NCI-H345 (cell line): ENCODE measurements at places on chromosomes 6 and 20.

DNA sequence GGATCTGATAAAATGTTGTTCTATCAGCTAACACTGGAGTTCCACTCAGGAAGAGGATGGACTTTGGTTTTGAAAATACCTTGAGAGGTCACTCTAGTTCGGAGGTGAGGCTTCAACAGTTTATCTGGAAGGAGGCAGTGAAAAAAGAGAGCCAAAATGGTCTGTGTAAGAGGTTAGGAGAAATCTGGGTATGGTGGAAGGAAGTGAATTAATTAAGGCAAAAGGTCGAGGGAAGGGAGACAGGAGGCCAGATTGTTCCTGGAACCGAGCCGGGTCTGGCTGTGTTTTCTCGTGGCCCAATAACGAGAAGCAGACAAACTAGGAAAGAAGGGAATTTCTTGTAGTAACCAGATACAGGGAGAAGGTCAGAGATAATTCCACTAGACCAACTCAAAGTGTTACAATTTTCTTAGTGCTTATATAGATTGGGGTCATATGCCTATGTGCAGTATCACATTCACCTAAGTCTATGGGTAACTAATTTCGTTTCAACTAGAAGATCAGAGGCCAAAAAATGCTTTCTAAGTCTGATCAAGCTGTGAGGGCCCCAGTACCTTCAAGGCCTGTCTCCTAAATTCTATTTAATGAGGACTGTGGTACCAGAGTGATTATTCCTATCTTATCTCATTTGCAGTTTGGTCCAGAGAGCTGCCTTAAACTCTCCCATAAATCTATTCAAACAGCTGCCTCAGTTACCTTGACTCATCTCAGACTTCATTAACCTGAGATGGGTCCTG lies 96.0 kb upstream of the SNX9 start:
- DNase-seq: no peak

- DNase-seq: no peak
Measured at GRCh38 chr6:139905404-139906052, 531.1 kb upstream of the CITED2 start.

- peak; percentile 67 for DNase-seq
Measured at GRCh38 chr6:170292407-170293158, 1.7 kb upstream of the DLL1 start.

DNA sequence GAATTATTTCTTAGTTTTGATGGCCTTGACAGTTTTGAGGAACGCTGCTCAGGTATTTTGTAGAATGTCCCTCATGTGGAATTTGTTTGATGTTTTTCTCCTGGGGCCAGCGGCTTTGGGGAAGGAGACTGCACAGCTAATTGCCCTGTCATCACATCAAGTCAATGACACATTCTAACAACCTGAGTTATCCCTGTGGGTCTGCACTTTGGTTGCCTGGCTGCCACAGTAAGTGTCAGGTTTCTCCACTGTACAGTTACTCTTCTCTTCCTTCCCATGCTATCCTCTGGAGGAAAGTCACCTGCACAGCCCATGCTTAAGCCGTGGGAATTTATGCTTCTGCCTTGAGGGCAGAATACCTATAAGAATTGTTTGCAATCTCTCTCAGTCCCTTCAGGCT lies 1.4 kb upstream of the TREML4 start:
- DNase-seq: no peak

GRCh38 chr6:89793586-89793985 lies 26.0 kb downstream of the MDN1 start:
- no peak for DNase-seq

- DNase-seq: no peak
Measured at GRCh38 chr20:58496429-58496769, 18.8 kb downstream of the APCDD1L start.

GRCh38 chr6:27768556-27768955 lies 143.6 kb downstream of the OR2B2 start:
- no peak for DNase-seq

DNA sequence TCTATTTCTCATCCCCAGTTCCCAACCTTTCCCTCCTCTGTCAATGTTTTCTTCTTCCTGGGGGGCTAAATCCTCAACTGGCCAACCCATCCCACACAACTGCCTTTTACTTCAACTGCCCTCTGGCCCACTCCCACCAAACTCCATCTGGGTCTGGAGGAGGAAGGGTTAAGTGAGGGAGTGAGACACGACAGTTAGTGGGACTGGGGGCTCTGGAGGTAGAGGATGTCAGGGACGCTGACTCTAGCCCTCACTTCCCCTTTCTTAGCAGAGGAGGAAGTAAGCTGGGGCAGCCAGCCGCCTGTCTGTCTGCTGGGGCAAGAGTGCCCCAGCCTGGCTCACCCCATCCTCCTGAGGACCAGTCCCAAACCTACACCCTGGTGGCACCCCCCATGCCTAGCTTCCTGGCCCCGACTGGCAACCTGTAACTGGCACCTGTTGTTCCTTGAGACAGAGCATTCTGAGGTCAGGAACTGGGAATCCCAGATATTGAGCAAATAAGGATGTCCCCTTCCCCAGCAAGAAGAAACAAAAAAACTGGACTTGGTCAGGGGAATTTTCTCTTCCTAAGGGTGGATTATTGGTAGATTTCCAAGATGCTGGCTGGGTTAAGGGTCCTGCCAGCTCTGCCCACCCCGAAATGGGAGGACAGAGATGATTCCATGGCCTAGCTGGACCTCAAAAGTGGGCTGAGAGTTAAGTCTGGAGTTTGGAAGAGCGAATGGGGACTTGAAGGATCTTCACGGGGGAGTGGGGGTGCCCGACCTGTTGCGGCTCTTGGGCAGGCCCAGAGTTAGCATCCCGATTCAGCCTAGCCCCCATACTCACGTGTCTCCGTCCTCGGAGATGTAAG lies 971 bp downstream of the NFKBIE start:
- DNase-seq: no peak

DNA sequence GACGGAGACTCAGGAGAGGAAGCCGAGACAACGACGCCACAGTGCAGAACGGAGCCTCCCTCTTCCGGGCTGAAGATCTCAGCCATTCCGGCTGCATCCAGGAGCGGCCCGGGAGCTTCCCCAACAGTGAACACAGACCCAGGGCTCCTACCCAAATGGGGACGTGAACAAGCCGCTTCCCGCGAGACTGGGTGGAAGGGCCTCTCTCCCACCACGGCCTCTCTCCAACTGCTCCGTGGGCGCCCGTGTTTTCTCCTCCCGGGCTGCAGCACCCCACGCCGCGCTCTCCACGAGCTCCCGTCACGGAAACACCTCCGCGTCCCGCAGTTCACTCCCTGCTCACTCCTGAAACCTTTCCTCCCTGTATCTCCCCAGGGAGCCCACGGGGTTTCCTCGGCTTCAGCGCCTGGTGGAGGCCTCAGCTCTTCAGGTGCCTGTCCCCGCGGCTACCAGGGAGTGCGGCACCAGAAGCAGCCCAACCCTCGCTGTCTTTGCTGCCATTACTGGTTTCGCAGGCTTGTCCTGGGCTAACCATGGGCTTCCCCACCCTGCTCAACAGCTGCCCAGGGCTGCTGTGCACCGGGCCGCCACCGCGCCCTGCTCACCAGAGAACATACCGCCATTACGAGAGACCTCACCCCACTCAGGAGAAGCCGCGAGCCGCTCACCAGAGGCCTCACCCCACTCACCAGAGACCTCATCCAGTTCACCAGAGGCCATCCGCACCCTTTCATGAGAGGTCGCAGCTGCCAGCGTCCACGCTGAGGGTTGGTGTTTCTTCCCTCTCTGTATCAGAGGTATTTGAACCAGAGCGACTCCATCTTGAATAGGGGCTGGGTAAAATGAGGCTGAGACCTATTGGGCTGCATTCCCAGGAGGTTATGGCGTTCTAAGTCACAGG lies 922.8 kb downstream of the QKI start:
- DNase-seq: no peak

- DNase-seq: no peak
Measured at GRCh38 chr6:53268858-53269608, 79.7 kb downstream of the ELOVL5 start.

GRCh38 chr20:63009045-63009961 lies 2.5 kb upstream of the BHLHE23 start:
- DNase-seq: peak; percentile 85

DNA sequence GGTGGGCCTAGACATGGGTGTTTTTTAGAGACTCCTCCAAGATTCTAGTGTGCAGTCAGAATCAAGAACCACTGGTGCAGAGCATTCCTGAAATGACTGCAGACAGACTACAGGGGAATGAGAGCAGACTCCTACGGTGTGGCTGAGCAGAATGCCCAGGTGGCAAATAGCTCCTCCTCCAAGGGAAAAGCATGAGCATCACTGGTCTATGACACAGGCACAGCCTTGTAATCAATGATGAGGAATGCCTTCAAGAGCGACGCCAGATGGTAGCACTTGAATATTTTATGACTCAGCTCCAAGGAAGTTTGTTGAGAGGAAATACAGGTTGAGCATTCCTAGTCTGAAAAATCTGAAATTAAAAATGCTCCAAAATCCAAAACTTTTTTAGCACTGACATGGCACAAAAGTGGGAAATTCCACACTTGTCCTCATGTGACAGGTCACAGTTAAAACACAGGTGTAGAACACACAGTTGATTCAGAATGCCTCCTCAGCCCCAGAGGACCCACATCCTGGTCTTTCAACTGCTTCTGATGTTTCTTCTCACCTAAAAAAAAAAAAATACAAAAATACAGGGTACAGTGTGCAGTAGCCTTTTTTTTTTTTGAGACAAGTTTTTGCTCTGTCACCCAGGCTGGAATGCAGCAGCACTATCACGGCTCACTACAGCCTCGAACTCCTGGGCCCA lies 10.6 kb upstream of the FAM8A1 start:
- no peak for DNase-seq

DNA sequence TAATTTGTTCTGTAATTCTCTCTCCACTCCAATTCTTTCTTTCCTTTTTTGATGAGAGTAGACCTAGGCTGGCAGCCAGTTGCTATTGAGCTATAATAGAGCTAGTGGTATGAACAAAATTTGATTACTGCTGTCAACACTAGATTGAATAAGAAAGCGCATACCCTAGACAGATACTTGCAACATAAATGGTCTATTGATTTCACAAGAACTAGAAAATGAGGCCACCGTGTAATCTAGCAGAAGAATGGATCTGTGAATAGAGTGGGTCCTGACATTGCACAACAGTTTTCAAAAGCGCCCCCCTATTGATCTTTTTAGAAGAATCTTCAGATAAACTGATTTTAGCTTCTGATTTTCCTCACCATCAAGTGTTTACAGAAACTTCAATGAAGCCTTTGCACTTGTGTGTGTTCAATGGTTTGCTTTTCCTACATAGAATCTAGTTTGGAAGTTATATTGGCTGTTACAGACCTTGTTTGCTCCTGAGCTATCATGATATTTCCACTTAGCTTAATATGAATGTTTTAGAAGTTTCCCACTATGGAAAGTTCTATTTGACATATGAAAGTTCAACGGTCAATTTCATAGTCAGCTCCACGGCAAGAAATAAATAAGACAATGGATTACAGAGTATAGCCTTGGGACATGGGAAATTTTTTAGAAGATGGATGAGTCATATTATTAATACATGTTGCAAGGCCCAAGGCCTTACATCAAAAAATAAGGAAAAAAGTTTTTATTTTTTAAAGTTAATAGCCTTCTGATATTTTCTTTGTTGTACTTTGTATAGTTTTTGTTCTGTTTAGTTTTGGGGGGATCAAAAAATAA lies 55.6 kb downstream of the UTRN start:
- no peak for DNase-seq

DNA sequence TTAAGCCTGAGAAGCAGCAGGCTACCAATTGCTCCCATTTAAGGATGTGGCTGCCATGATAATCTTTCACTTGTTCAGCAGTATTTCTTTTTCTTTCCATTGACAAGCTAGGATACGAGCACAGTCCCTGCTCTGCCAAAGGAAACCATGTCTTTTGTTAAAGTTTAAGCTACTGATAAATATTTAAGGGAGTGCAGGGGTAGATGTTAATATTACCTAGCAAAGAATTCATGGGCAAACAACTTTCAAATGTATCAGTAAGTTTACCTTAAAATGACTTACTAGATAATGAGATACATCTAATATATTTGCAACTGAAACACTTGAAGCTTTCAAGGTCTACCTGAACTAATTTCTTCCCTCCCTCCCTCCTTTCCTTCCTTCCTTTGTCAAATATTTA lies 77.3 kb downstream of the OPN5 start:
- no peak for DNase-seq

DNA sequence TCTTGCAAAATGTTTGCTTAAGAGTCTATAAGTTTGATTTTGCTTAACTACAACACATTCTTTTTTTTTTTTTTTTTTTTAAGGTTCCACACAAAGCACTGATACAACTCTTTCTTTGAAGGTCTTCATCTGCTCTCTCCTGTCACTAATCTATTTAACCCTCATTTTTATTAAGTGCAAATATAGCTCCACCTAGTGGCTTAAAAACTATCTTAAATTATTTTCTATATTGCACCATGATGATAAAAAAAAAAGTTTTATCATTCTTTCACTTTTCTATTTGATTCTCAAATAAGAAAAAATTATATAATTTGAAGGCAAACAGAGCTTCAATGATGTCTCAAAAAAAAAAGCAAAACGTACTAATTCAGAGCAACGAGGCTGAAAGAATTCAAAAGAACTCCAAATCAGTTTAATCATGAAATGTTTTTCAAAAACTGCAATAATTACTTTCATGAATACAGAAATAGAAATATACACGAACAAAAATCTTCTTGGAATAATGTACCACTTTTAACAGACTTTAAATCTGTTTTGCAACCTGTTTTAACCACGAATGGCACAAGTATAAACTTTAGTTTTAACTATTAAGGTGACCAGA lies 12.8 kb downstream of the ESF1 start:
- peak; percentile 34 for DNase-seq

- no peak for DNase-seq
Measured at GRCh38 chr6:91435630-91436029, 848.8 kb upstream of the MAP3K7 start.

GRCh38 chr6:98769546-98769945 lies 64.8 kb upstream of the POU3F2 start:
- peak; percentile 9 for DNase-seq

GRCh38 chr6:103079867-103080266 lies 1686.4 kb downstream of the GRIK2 start:
- no peak for DNase-seq

DNA sequence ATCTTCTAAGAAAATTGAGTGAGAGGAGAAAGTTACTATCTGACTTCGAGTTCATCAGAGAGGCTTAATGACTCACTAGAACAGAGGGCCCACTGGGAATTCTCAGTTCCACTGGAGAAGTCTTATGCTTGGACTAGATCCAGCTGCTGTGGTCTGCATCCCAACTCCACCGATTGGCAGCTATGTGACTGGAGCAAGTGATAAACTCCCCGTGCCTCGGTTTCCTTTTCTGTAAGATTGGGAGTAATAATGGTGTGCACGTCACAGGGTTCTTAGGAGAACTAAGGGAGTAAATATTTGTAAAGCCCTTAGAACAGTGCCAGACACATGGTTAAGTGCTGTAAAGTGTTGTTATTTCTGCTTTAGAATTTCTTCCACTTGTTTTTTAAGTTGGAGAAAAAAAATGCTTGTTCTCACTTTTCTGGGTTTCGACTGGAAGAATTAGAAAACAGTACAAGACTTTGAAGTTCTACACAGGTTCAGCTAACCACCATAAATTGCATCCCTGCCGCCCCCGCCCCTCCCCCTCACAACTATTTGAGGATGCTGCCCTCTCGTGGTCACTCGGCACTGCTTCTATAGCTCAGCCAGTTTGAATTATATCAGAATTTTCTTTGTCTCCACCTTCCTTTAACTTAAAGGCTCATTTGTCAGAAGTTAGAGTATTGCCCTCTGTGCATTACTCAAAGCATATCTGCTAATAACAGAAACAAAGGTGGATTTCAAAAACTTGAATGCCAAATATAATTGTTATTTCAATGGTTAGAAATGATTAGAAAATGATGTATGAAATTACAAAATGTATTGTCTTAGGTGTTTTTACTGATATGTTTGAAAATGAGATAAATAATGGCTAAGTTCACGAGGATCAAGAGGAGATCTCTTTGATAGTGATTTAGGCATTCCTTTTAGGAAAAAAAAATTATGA lies 95.0 kb upstream of the IFNGR1 start:
- DNase-seq: peak; percentile 67
